ENCODE measurements at places on chromosomes 5 and 9.

- no peak for DNase-seq
Observed at GRCh38 chr9:127222388-127223095, 42.0 kb upstream of the GARNL3 start.

- DNase-seq, result peak; percentile 83
Observed at GRCh38 chr5:62284946-62285891, 20.8 kb upstream of the KIF2A start.

GRCh38 chr5:62496876-62497275 is 81.7 kb upstream of the LRRC70 start:
- DNase-seq, result no peak

GRCh38 chr9:91239367-91240111 is 122.2 kb downstream of the AUH start:
- DNase-seq, result no peak

DNA sequence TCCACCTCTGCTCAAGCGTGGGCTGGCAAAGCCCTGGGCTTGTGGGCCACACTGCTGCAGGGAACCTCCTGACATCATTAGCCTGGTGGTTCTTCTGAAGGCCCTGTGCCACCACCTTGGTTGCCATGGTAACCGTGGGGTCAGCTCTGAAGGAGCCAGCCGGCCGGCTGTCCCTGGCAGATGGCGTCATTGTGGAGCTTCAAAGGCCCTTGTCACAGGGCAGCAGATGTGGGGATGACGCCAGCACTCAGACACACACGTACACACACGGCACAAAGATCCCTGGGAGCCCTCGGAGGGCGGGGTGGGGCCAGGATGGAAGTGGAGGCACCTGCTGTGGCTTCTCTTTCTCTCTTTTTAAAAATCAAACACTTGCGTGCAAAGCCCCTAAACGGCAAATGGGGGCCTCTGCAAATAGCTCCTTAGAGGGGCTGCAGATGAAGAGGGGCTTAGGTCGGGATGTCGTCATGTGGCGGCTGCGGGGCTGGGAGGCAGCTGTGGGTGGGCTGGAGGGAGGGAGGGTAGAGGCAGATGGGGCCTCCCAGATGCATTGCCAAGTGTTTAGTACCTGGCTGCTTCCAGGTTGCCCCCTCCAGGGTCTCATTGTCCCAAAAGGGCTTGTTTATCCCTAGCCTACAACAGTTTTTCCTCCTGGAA is 19.5 kb upstream of the RPL26L1 start:
- no peak for DNase-seq

DNA sequence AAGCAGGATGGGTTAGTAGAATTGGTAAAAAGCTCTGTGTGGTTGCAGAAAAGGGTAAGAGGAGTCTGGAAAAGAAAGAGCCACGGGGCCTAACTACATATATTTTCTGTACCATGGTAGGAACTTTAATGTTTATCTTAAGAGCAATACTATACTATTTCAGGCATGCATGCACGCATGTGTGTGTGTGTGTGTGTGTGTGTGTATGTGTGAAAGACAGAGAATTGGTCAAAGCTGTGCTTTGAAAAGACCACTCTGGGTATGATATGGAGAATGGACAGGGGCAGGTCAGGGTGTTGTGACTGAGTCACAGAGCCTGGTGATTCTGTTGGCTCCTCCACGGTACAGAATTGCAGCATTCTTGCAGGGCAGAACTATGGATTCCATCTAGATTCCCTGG is 339.3 kb downstream of the SLIT3 start:
- DNase-seq, result no peak

- no peak for DNase-seq
Observed at GRCh38 chr5:10427201-10427600, 14.5 kb upstream of the ROPN1L start.

- peak; percentile 32 for DNase-seq
Observed at GRCh38 chr5:137320056-137321045, 178.8 kb downstream of the SPOCK1 start.

DNA sequence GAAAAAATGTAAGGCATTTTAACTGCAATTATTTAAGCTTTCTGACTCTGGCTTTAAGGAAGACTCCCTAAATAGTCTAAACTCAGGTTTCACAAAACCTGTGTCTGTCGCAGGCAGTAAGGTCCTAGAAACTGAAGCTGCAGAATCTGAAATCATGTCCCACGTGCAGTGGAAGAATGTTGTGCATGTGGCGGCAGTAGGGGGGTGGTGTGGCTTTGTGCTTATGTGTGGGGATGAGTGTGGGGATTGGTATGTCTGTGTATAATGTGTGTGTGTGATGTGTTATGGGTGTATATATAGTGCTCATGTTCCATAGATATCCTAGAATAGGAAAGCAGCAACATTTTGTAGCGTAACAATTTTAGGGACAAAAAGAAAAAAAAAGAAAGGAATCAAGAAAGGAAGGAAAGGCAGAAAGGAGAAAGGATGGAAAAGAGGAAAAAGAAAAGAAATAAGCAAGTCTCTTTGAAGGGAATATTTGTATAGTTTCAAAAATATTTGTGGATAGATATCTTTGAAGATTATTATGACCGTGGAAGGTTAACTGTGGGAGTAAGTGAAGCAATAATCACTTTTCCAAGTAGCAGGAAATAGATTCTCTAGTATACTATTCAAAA is 6.6 kb downstream of the ANKDD1B start:
- DNase-seq, result no peak

DNA sequence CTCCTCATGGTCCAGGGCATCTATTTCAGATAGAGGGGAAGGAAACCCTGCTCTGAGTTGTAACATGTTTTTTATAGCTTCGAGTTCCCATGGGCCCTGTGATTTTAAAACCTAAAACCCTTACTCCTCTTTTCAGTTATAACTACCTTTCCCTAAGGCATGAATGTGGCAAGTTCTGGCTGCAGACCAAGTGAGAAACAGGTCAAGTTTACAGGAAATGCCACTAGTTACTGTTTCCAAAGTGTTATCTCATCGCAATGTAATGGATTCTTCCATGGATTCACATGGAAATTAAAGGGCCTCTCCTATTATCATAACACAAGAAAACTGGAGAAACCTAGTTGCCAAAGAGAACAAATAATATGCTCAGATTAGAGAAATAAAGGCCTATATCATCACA is 574.5 kb upstream of the GRAMD2B start:
- no peak for DNase-seq

DNA sequence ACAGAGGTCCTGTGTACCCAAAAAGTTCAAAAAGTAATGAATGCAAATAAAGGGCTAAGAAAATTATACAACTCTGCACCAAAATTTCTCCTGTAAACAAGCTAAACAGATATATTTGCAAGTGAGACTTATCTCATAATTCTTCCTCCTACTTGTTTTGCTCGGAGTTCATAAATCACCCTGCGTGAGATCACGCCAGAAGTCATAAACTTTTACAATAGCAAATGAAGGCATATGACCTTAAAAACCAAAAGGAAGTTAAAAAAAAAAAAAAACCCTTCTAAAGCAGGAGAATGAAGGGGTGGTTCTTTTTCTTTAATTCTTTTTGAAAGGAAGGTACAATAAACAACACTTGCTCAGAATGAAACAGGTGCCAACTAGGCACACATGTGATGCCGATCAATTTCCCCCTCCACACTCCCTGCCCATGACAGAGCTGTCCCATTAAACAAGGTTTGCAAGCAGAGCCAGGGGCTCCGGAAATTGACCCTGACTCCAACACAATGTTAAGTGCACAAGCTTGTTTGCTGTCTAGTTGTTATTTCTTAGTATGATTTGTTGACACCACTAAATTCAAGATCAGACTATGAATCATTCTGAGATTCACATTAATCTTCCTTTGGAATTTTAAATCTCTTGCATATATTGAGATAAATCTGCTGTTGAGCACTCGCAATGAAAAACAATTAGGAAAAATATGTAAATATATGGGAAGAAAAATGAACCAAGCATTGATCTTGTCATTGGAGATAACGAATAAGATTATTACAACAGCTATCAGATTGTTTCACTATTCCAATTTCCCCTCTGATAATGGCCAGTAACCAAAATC is 46.3 kb downstream of the DROSHA start:
- DNase-seq, result no peak

DNA sequence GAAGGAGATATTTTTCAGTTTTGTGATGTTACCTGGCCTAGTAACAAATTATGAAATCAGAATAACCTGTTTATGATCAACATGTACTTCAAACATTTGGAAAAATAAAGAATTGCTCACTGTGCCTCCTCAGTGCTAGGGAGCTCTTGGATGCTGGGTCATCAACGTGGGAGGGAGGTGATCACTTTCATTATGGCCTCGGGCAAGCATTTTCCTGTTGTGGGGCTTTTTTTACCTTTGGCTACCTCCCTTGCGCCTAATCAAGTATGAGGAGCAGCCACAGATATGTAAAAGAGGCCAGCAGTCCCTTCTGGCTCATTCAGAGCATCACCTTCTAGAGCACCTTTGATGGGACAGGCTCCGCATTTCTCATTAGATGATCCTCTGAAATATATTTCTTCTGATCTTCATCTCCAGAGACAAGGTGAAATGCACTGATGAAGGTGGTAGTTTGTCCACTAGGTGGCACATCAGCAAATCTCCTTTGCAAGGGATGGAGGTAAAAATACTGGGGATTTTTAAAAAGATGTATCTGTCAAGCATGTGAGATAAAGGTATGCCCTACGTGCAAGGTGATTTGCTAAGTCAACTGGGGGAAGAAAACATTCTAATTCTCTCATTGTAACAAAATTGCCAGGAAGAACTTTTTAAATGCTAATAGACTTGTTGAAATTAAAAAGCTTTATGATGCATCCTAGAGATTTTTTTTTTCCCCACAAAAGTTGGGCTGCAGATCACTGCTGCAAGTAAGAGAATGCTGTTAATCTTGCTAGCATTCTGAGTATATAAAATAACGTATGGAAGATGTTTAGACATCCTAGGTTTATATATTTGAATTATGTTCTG is 218.2 kb downstream of the MAST4 start:
- DNase-seq, result peak; percentile 63

DNA sequence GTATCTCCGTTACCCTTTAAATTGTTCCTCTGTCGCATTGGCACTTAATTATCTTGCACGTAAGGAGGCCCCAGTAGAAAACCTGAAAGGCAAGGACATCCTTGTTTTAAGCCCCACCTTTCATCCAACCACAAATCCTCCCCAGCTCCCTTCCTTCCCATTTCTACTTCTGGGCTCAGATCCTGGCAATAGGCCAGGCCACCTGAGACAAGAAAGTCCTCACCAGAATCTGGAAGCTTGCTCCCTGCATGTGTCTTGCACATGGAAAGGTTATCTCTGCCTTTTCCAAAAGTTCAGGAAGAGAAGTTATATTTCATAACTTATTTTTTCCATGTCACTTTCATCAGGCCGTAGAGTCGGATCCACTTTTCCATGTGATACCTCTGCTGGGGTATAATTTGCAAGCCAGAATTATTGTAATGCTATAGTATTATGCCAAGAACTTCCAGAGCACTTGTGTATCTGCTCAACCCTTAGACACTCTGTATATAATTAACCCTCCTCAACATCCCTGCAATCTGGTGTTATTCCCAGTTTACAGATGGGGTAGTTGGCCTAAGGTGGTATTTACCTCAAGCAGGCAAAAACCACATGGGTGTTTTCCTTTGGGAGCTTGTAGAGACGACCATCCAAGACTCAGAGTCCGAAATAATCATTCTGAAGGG is 2.6 kb upstream of the SHB start:
- DNase-seq, result no peak

DNA sequence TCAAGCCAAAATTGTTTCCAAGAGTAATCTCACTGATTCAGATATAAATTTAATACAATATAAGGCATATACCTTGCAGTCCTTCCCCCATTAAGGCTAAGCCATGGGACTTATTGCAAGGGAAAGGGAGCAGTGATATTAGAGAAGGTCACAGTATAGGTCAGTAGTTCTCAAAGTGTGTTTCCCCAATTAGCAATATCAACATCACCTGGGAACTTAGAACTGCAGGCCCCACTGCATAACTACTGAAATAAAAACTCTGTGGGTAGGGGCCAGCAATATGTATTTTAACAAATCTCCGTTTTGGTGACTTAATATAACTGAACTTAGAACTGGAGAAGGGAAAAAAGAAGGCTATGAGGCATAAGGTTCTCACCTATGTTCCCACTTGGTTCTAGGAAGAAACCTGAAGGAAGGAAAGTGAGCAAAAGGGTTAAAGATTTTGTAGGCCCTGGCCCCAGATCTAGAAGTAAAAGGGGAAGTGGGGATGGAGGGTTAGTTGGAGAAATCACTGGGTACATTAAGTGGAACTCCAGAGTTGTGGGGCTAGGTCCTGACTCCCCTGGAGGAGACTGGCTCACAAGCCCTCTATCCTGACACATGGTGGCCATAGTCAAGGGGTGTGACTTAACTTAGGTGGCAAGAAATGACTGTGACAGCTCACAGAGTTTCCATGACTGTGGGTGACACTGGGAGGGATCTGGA is 40.7 kb downstream of the WDR36 start:
- DNase-seq, result peak; percentile 9

DNA sequence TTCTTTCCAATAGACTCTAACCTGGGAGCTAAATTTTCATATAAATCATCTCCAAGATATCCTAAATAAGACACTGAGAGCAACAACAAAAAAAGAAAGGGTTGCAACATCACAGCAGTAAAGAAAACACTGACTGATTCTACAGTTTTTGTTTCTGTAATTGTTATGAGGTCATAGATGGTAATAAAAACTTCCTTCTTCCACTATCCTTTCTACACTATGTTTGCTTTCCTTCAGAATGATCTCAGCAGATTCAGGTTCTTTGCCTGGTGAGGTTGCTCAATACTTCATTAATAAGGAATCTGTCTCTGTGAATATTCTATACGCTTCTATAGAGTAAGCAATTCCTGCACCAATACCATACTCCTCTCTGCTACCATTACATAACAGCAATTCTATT is 835.6 kb upstream of the GRAMD2B start:
- DNase-seq, result no peak

DNA sequence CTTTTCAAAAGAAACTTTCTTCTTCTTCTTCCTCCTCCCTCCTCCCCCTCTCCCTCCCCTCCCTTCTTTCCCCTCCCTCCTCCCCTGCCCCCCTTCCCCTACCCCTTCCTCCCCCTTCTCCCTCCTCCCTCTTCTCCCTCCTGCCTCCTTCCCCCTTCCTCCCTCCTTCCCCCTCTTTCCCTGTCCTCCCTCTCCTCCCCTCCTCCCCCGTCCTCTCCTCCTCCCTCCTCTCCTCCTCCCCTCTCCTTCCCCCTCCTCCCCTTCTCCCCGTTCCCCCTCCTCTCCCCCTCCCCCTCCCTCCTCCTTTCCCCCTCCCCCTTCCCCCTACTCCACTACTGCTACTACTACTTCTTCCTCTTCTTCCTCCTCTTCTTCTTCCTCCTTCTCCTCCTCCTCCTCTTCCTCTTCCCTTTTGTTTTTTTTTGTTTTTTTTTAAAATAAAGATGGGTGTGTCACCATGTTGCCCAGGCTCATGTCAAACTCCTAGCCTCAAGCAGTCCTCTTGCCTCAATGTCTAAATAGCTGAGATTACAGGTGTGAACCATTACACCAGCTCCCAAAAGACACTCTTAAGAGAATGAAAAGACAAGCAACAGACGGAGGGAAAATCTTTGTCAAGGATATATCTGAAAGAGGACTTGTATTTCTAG is 87.5 kb downstream of the SCAMP1 start:
- DNase-seq, result no peak

- peak; percentile 72 for DNase-seq
Observed at GRCh38 chr5:57383093-57383861, 99.3 kb downstream of the ACTBL2 start.

GRCh38 chr9:26537211-26537610 is 355.4 kb downstream of the CAAP1 start:
- DNase-seq, result no peak

GRCh38 chr9:21751998-21752397 is 50.4 kb upstream of the MTAP start:
- no peak for DNase-seq

GRCh38 chr5:78377056-78377717 is 16.8 kb downstream of the SCAMP1 start:
- no peak for DNase-seq

Measured in activated CD4-positive, alpha-beta T cell treated with anti-CD3 and anti-CD28 coated beads for 48 hours (primary cell).